ENCODE measurements at places on chromosomes 3 and 15.
A peak's percentile ranks its signal among the peaks of the same experiment; 100 is the strongest.

DNA sequence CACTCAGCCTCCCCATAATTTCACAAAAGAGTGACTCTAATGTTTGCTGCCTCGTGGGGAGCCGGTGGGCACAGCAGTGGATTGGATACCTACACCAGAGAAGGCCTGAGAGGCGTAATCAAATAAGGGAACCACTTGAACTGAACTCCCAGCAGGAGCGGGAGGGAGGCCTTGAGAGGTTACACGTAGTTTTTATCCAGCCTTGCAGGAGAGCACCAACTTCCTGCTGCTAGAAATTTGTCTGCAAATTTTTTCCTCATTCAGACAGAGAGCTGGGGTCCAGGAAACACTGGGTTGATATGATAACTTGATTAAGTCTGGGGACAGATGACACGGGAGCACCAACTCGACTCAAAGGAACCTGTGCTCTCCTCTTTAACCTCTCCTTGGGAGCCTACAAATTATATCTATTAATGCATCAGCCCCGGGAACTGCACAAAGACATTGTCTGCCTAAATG is 69.8 kb downstream of the HES1 start:
- no peak for DNase-seq

- DNase-seq, result peak; percentile 65
These were observed 304.8 kb upstream of the CTDSPL start for GRCh38 chr3:37556789-37557301.

DNA sequence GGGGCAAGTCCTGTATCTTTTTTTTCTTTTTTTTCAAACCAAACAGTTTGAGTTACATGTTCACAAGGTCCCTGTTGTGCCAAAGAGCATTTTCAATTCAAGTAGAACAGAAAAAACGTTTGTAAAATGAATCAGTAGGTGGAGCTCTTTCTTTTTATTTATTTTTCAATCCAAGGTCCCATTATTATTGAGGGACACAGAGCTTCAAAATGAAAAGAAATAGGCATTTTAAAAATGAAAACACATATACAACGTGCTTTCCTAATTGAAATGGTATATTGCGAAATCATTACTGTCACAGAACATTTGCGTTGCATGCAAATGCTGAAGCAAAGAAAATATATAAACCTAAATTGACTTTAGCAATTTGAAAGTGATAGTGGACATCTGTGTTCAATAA is 711.0 kb downstream of the MECOM start:
- DNase-seq, result no peak

GRCh38 chr3:190169877-190170276 is 49.2 kb upstream of the P3H2 start:
- no peak for DNase-seq

- peak; percentile 47 for DNase-seq
These were observed 29.5 kb downstream of the WNT7A start for GRCh38 chr3:13850161-13850945.

GRCh38 chr15:100849021-100849854 is 30.4 kb upstream of the ALDH1A3 start:
- DNase-seq, result peak; percentile 75

DNA sequence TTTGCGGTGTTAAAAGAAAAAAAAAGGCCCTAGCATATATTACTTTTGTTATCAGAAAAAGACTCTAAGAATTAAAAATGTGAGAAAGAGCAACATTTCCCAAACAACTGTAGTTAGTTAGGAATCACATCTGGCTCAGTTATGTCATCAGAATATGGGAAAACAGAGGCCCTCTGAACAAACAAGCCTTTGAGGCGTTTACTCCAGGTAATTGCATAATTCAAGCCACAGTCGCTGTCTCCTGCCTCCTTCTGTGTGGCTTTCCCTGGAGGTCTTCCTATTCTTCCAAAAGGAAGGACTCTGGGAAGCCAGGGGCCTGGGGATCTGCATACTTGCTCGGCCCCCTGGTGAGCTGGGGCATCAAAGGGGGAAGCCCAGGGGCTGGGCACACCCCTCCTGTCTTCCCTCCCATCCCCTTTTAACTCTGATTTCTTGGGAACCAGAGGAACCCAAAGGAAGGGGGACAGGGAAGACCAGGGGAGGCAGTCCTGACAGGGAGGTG is 3.7 kb upstream of the FAM107A start:
- no peak for DNase-seq

- no peak for DNase-seq
These were observed 121.6 kb downstream of the TFDP2 start for GRCh38 chr3:142027735-142028134.

DNA sequence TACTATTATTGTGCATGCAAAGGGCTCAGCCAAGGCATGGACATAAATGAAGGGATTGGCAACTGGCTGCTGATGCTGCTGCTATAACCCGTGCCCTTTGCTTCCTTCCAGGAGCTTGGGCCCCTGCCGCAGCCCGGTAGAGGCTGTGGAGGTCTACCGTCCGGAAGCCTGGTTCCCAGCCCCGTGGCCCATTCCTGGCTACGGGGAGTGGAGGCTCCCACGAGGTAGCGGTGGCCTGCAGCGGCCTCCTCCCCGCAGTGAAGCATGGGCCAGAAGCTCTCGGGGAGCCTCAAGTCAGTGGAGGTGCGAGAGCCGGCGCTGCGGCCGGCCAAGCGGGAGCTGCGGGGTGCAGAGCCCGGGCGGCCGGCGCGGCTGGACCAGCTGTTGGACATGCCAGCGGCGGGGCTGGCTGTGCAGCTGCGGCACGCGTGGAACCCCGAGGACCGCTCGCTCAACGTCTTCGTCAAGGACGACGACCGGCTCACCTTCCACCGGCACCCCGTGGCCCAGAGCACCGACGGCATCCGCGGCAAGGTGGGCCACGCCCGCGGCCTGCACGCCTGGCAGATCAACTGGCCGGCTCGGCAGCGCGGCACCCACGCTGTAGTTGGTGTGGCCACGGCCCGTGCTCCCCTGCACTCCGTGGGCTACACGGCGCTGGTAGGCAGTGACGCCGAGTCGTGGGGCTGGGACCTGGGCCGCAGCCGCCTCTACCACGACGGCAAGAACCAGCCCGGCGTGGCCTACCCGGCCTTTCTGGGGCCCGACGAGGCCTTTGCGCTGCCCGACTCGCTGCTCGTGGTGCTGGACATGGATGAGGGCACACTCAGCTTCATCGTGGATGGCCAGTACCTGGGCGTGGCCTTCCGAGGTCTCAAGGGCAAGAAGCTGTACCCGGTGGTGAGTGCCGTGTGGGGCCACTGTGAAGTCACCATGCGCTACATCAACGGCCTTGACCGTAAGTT is 15.0 kb downstream of the SPSB4 start:
- no peak for DNase-seq

GRCh38 chr3:141853081-141853601 is 23.3 kb upstream of the ATP1B3 start:
- no peak for DNase-seq

DNA sequence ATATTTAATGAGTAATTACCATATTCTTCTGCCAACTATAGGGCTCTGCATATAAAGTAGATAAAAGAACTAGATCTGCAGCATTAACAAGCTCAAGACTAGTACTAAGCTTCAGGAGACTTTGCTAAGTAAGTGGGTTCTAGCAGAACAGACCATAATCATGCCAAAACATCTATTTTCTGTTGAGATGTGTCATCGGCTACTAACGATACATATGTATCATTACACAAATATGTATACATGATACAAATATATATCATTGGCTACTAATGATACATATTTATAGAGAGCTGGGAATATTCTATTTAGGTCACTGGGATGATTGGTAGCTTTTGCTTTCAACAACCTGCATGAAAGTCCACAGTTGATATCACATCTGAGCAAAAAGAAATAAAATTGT is 185.8 kb upstream of the DCBLD2 start:
- DNase-seq, result no peak

DNA sequence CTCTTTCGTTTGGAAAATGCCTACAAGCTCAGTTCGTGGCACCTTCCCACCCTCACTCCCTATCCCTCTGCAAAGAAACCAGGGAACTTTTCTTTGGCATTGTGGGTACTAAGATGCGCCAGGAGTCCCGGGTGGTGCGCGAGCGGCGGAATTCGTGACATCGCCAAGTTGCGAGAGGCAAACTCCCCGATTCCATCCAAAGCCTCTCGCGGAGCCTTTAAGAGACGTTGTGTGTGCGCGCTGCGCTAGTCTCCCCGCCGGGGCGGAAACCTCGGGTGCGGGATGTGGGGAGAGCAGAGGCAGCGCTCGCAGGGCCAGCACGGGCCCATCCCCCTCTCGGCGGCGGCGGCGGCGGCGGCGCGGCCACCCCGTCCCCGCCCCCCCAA is 443 bp upstream of the NR2F2 start:
- DNase-seq, result peak; percentile 91

DNA sequence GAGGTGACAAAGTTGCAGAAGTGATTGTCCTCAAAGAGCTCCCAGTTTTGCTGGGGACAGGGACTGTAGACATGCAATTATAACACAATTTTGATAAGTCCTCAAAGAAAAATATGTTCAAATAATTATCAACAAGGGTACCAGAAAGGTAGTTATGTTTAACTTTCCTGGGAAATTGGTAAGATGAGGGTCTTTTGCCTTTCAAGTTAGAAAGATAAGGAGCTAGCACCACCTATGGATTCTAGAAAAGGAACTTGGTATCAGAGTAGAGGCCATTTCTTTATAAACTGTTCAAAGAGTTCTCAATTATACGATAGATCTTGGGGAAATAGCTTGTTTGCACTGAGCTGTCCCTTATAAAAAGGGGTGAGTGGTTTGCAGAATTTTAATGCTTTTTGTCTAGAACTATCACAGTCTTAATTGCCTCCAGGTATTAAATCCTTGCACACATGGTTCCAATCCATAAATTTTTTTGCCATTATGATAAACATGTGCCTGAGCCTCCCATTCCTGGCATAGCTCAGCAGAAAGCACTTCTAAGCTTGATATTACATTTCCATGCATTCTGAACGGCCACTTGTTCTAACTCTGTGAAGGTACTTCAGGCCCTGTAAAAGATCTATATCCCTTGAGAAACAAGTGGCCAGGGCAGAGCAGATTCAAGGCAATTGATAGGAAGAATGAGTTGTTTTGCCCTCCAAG is 247.5 kb upstream of the LRIG1 start:
- no peak for DNase-seq

- DNase-seq, result no peak
These were observed 29.4 kb downstream of the ABCC5 start for GRCh38 chr3:183988216-183988790.

DNA sequence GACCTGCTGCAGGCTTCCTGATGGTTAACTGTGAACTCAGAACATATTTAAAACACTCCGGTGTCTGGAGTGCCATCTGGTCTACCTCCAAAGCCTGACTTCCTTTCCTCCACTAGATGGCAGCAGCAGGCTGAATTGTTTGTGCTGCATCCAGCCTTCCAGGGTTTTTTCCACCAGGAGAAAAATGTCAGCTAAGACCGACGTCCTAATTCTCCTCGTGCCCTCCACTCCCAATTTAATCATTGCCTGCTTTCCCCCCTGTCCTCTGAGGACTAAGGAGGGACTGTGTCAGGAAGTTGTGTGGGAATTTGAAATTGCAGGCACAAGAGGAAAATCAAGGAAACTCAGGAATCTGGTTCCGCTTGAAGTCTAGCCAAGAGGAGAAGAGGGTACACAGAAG is 165.2 kb upstream of the UMPS start:
- peak; percentile 76 for DNase-seq

GRCh38 chr3:131053043-131053859 is 26.6 kb downstream of the NEK11 start:
- DNase-seq, result no peak

DNA sequence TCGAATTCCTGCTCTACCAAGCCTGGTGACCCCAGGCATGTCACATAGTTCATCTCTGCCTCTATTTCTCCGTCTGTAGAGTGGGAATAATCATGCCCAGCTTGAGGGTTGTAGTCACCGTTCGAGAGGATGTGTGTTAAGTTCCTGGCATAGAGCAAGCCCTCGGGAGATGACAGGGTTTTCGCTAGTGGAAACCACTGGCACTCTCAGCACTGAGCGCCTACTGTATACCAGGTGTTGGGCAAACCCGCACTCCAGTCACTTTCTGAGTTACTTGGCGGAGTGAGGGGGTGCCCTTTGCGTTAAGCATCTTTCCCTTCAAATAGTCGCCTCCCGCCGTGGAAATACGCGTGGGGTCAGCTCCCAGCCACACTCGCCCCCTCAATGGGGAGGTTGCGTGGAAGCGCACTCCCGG is 5.1 kb downstream of the FEZF2 start:
- DNase-seq, result no peak

DNA sequence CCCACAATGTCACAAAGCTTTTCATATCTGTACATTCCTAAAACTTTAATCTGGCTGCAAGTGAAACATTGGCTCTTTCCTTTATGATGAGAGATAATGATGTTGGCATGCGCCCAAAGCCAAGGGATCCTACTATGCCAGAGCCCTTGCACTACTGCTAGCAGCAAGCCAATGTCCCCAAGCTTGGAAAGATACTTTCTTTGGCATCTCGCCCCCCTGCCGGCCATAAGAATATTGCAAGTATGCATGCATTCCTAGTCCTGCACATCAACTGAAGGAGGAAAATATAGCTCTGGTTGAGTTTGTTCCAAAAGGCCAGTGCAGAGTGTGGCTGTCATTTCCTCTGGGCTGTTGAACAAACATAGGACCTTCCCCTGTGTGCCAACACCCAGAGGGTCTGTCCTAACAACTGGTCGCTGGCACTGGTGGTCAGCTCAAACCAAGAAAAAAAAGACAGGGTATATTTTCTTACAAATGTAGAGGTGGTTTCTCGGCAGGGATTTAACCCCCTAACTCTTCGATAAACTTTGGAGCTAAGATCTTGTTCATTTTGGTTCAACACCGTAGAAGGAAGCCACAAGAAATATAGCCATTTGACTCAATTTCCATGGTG is 120.9 kb upstream of the ZBED2 start:
- peak; percentile 62 for DNase-seq

DNA sequence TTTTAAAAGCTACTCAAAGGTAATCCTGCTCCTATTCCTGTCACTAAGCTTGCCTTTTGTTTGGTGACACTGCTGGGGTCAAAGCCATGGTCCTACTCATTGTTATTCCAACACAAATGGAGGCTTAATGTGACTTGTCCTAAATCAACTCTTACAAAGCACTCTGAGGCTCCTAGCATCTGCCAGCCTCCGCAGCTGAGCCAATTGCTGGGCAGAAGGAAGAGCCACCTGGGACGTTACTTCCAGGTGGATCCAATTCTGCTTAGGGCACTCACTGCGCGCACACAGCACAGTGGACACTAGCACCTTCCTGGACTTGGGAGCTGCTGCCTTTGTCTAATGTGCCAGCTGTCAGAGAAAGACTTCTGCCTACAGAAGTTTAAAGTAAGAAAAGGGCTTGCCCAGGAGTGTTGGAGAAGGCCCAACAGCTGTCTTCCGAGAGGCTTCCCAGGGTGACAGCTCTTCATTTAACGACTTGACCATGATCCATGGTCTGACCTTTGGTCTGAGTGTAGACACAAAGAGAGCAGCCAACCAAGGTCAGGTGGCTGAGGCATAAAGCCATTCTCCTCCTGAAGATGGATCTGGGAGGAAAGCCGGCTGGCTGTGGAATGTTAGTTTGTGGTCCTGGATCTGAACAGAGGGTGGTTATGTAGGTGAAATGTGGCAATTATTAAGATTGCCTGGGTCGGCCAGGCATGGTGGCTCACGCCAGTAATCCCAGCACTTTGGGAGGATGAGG is 102.2 kb downstream of the AQP9 start:
- no peak for DNase-seq

GRCh38 chr3:183967693-183968092 is 50.0 kb downstream of the ABCC5 start:
- no peak for DNase-seq

All from aorta (tissue), 5 donors.